ENCODE measurements at places on chromosomes 3 and 15.

DNA sequence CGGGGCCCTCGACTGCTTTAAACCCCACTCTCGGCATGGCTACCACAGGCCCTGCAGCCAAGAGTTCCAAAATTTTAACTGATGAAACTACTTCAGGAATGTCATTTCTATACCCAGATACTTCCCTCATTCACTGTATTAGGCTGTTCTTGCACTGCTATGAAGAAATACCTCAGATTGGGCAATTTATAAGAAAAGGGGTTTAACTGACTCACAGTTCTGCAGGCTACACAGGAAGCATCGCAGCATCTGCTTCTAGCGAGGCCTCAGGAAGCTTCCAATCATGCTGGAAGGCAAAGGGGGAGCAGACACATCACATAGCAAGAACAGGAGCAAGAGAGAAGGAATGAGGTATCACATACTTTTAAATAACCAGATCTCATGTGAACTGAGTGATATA, 21.6 kb upstream of the ALCAM start:
- no peak for DNase-seq

DNA sequence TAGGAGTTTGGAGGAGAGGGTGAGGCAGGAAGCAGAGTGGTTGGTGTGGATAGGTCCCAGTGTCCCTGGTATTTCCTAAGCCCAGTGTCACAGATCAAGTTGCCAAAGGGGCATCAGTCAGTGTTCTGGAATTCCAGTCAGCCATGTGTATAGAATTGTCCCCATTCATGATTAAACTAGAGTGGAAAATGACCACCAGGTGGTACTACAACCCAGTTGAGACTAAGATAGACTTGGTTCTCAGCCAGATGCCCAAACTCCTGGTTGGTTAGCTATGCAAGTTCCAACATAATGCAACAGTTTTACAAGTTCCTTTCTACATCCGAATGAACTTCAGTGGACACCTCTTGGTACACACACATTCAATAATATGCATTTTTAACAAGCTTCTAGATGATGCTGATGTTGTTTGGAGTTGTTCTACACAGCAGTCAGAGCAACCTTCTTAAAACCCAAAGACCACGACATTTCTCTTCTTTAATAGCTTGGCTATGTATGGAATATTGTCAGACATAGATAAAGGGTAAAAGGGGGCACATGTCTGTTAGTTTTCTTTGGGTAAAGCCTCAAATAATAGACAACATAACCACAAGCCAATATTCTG, 8.4 kb upstream of the ATR start:
- peak; percentile 4 for DNase-seq

DNA sequence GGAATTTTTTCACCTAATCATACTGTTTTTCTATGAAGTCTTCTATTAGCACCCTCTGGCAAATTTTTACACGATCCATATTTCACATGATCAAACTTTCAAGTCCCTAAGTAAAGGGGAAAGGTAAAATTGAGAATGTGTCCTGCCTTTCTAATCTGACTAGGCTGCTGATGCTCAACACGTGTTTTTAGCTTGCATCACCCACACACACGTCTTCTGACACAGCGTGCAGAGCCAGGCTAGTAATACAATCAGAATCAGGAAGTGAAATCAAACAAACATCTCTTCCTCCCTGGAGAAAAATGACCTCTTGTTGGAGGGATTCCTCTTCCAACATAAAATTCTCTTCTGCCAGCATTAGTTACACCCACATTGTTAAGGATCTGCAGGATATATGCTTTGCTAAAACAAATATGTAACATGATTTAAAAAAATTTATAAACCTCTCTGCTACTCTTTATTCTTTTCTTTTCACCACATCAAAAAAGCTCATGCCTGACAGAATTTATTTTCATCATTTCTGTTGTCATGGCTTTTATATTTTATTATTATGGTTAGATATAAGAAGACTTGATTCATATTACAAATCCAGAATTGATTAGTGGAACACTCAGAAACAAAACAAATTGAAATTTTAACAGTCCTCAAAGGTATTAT, 122.4 kb downstream of the RAP2B start:
- DNase-seq: no peak

DNA sequence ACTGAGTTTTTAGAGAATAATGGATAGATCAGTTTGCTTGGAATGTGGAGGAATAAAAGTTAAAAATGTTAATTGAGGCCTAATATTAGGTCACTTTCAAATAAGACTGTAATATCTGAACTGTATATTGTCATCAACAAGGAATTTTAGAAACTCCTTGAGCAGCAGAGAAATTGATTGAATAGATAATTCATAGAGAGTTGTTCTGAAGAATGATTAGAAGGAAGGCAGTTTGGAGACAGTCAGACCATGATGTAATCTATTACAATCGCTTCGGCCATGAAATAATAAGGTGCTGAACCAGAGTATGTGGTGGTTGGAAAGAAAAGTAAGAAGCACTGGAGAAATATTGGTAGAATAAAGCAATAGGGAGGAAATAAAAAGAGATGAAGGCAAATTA, 15.7 kb downstream of the ECT2 start:
- no peak for DNase-seq

DNA sequence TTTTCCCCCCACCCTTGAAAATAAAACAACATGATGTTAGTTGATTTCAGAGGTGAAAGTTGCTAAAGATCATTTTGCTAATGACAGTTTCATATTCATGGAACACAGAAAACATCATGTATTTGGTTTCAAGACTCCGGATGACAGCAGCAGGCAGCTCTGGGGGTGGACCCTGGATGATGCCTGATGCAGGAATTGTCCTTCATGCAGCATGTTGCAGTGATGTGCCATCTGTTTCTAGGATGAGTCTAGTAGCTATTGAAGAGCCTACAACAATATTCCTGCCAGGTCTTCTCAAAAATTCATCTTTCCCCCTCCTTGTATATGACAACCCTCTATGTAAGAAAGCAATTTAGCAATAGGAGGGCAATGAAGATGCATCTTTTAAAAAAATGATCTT, 108.3 kb downstream of the SV2B start:
- no peak for DNase-seq

GRCh38 chr15:59364248-59364647, 8.4 kb downstream of the MYO1E start:
- DNase-seq: no peak

DNA sequence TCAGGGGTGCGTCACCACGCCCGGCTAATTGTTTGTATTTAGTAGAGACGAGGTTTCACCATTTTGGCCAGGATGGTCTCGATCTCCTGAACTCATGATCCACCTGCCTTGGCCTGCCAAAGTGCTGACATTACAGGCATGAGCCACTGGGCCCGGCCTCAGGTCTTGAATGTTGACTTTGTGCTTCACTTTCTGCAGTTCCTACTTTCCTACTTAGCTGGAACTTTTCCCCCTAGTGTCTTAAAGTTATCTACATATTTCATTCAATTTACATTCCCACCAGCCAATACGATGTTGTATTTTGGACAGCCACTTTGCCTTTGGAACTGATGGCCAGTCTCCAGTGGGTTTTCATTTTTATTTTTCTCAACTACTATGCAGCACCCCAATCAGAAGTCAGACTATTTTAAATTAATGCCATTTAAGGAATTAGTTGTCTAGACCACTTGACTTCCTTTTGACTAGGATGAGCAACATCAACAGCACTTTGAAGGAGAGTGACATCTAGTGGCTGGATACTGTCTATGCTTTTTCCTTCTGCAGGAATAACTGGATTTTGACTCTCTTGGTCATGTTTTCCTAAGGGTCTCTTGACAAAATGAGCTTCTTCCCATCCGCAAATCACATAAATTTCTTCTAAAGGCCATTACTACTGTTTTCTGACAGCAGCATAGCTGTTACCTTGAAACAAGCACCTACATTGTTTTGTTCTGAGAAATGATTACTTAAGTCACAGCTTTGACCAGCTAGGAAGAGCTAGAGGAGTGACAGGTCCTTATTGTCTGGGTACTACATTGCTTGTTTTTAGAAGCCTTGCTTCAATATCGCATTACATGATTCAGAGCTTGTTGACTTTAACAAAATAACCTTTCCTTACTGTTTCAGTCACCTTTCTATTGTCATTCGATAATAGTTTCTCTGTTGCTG, 140.2 kb downstream of the ITPR1 start:
- DNase-seq: no peak

DNA sequence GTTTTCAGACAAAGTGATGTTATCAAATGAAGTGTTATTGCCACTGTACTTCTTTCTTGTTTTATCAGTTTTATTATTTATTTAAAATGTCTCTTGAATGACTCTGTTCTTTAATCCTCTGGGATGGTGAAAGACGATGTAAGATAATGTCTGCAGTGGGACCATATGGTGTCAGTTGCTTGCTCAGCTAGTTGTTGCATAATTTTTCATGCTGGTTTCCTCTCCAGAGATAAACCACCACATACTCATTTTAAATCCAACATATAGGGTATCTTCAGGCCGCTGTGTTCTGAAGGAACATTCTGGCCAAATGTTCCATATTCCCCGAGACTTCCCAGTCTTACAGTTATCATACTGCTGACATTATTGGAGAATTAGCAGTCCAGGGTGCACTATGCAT, 75.9 kb downstream of the GABRG3 start:
- no peak for DNase-seq

GRCh38 chr3:158532099-158532734, 38.8 kb upstream of the MLF1 start:
- no peak for DNase-seq

DNA sequence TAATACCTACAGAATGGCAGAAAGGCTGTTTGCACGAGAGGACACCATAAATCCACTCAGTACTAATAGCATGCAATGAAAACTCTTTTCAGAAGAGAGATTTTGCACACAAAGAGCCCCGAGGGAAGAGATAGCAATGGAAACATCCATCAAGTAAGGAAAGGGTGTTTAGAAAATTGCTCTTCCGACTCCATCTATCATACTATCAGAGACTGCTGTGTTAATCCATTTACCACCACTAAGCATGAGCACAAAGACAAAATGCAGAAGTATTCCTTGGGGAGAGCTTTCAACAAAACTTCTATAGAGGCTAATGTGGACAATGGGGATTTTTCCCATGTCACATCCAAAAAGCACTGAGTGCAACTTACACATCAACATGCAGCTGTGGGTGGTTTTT, 72.1 kb upstream of the PLAAT1 start:
- no peak for DNase-seq

DNA sequence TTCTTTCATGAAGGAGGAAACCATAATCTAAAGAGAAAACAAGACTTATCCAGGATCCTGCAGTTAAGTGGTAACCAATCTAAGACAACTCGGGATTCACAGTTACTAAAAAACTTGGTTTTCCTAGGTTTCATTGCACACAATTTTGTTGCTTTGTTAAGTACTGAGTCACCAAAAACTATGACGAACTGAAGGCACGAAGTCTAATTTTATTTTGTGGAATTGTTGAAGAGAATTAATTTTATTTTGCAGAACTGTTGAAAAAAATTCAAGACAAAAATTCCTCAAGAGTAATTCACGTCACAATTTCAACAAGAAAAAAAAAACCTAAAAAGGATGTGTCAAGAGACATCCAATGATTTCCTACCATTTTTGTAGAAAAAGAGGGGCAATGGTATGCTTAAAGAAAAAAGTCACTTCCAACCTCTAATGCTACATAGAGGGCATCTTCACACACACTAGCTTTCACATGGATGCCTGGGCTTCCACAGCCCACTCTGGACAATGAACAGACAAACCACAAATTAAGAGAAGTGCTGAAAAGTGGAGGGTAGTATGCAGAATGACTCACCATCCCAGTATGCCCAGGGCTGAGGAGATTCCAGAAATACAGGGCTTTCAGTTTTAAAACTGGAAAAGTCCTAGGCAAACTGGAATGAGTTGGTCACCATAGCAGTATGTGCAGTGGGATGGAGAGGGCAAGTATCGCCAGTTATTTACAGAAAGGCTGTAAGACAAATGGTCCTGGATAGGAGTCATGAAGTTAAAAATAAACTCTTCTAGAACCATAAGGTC, 29.2 kb downstream of the PLOD2 start:
- DNase-seq: no peak

GRCh38 chr15:84657748-84658079, 285 bp downstream of the NMB start:
- DNase-seq: no peak

DNA sequence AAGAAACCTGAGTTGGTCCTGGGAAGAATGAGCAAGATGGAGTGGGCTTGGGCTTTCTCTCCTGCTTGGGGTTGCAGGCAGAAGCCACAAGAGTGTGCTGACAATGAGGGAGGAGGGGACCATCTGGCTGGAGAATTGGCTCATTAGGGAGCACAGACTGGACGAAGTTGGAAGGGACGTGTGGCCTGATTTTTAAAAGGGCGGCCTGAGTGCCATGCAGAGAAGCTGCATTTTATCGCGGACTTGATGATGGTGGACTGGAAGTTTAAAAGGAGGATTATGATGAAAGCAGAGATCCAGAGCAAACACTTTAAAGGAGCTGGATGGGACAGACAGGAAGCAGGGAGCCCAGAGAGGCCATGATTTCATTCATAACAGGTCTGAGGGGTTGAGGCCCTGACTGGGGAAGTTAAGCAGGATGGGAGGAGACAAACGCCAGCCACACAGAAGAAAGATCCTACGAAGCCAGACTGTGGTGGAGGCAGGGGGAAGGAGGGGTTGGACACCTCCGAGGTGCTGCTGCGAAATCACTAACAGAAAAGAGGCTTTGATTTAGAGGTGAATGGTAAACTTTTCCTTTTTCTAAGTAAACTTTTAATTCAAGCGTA, 23.6 kb downstream of the TLNRD1 start:
- DNase-seq: no peak

- DNase-seq: no peak
Measured at GRCh38 chr3:112653209-112653871, 12.4 kb upstream of the CCDC80 start.

DNA sequence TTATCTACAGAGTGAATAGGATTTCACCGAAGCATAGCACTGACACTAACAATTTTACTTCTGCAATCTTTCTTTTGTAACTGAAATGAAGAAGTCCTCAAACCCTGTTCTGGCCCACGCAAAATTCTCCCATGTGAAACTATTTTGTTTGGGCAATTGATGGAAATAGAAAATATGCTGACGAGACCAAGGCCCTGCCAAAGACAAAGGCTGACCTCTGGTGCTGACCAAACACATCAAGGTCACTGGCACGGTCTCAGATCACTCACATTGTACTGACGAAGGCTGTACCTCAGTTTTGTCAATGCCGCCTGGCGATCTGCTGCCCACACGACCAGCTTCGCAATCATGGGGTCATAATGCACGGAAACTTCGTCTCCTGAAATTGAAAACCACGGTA, 58.4 kb upstream of the DCUN1D1 start:
- no peak for DNase-seq

DNA sequence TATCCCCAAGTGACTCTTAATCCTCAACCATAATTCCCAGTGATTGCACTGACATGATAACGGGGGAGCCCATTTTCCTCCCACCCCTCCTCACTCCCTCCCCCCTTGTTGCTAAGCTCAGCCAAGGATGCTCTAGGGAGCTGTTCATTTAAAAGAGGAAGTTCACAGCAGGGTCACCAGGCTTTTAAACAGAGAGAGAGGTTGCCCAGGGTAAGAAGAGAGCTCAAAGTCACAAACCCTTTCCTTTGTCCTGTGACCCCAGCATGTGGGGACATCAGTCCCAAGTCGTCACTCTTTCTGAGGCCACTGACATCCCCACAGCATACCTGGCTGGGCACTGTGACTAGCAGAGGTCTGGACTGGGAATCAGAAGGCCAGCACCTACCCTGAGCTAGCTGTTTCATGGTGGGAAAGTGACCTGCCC, 144.1 kb downstream of the RORA start:
- DNase-seq: no peak
